Natural killer cell (primary cell): ENCODE measurements at places on chromosomes 1 and 21.

GRCh38 chr1:220791285-220791684 is 4.6 kb downstream of the MTARC1 start:
- DNase-seq, result no peak

- DNase-seq, result no peak
These were observed 28.1 kb downstream of the VANGL1 start for GRCh38 chr1:115669886-115670285.

- DNase-seq, result no peak
These were observed 113.2 kb upstream of the CYYR1 start for GRCh38 chr21:26686278-26686677.

- DNase-seq, result no peak
These were observed 1.4 kb upstream of the OR2L3 start for GRCh38 chr1:248045209-248045608.

DNA sequence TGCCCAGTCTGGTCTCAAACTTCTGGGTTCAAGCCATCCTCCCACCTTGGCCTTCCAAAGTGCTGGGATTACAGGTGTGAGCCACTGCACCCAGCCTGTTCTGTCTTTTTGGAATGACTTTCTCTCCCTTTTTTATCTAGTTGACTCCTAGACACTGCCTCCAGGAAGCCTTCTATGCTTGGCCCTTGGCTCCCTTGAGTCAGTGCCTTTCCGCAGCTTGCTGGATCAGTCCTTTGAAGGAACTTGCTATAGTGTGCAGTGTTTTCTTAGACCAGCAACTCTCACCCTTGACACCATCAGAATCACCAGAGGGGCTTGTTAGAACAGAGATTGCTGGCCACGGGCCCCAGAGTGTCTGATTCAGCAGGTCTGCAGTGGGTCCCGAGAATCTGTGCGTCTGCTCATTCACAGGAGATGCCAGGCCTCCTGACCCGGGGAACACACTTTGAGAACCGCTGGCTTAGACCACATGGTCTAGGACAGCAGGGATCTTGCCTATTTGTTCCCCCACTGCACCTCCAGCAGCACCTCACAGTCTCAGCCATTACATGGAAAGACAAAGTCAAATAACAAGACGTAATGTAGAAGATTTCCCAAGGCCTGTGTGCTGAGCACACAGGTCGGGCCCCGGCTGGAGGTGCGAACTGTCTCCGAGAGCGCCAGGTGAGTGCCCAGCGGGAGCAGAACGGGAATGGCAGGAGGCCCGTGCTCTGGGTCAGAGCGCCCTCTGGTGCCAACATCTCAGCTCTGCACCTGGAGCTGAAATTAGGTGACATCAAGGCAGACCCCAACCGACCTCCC is 27.4 kb upstream of the CTPS1 start:
- DNase-seq, result peak; percentile 52

GRCh38 chr1:15426492-15427279 is 11.6 kb upstream of the CTRC start:
- no peak for DNase-seq

DNA sequence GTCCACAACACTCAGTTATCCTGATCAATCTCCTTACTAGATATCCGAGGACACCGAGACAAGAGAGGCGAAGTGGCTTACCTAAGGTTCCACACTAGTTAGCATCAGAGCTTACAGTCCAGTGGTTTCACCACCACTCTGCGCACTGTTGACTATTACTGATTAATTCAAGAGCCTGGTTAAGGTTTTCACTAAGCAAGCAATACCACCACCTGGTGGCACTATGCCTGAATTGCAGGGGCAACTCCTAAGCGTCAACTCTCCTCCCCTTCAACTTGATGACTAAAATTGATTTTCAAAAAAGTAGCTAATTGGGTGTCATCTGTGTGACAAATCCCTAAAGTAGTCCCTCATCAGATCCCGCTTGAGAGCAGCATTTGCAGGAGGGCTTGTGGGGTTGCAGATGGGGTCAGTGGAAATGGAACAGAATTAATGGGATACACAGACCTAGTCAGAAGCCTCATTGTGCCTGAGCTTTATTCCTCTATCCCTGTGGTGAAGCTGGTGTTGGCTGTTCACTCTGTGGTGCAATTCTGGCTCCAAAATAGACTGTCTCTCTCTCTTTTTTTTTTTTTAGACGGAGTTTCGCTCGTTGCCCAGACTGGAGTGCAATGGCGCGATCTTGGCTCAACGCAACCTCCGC is 9.1 kb downstream of the TTC22 start:
- DNase-seq, result no peak

DNA sequence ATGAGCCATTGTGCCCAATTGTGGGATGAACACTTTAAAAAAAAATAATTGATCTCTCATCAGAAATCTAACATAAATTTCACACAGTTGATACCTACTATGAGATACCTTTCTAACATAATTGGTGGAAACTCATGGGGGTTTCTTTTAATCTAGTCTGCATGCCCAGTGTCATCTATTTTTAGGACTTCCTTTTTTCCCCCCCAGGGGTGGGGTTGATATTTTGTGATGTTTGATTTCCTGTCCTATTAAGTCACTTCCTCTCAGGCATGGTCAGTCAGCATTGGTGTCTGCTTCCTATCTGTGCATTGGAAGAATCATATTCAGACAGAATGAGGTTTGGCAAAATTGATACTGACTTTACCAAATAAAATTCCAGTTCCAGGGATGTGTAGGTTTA is 21.5 kb downstream of the NFYC start:
- DNase-seq, result peak; percentile 66

DNA sequence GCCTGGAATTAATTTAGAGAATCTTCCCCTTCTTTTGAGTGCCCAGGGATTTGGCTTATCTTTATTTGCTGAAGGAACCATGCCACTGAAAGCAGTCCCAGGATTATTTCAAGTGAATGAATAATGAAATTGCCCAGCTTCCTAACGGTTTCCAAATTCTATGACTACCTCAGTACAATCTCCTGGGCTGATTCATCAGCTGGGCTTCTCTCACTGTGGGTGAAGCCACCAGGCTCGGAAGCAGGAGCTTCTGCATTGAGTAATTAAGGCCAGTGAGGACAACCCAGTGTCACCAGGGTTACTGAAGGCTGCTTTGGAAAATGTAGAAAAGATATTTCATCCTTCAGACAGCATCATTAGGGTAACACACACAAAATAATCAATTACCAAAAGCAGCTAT is 169.8 kb downstream of the DAB1 start:
- DNase-seq, result no peak
